Activated T-cell treated with anti-CD3 and anti-CD28 coated beads, Interleukin-2, amount 50 U/mL, for 72 hours (primary cell): ENCODE measurements at places on chromosomes 7 and 10.

DNA sequence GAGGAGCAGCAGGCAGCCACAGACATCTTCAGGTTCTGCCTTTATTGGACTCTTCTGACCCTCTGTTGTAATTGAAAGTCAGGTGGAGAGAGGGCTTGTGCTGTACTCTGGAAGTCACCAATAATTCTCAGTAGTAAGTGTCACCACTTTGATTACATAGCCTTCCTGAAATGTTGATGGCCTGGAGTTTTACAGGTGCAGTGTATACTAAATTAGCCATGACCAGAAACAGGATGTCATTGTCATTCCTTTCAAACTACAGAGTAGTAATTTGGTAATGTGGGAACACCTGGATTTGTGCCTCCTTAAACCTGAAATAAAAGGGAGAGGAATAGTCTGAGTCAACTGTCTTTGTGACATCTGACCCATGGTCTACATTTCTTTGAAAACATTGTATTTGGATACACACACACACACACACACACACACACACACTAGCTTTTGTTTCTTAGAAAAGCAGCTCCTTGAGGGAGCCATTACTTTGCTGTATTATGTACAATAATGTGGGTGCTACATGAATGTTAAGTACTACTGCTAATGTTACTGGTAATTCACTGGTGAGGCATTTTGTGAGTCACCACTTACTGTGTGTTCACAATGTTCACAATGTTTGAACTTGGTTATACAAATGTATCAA, 19.6 kb downstream of the ARL4A start:
- no peak for DNase-seq

DNA sequence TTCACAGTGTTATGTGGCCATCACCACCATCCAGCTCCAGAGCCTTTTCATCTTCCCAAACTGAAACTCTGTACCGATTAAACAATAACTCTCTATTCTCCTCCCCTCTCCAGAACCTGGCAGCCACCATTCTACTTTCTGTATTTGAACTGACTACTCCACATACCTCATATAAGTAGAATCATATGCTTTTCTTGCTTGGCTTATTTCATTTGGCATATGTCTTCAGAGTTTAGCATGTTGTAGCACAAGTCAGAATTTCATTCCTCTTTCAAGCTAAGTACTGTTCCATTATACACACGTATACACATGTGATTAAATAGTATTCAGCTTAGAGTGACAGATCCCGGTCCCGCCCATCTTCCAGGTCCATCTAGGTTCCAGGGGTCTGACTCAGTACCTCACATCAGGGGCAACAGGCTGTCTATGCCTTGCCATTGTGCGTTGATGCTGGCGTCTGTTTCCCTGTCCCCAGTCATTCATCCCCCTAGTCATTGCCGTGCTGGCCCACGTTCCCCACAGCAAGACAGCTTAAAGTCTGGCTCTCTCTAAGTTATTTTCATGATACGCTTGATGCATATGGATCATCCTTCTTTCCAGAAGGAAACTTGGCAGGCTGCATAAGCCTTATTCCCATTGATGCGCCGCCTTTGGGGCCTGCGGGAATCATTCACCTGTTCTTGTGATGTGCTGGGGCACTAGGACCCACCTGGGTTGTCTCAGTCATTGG, 108.3 kb downstream of the CHN2 start:
- no peak for DNase-seq

DNA sequence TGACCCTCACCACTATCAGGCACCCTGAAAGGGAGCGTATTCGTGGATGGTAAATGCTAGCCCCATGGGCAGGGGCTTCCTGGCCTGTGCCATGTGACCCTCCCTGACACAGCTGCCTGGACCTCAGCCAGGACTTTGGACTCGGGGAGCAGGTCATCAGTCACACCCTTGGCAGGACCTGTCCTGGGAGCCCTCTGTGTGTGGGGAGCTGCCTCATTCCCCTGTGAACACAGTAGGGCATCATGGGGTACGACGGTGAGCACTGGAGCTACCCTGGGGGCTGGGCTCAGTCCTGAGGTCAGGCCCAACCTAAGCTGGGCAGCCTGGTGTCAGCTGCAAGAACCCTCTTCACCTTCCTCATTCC, 129.3 kb upstream of the FAM20C start:
- no peak for DNase-seq

GRCh38 chr7:1531263-1531978, 919 bp downstream of the MAFK start:
- peak; percentile 35 for DNase-seq

DNA sequence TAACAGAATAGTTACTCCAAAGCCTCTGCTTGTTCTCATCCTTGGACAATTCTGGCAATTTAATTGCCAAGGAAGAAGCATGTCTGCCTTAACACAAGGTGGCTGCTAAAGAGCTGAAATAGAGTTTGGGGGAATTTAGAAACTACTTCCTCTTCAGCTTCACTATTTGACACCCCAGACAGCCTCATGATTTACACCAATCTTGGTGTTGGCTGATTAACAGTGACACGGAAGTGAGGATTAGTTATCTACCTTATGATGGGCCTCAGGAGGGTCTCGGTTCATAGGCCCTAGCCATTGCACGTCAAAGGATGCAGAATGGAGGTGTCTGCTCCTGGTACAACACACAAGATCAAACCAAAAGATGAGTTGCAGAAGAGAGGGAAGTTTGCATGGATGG, 102.4 kb downstream of the RELN start:
- DNase-seq, result no peak

- DNase-seq, result no peak
Measured at GRCh38 chr10:51244748-51245490, 170.6 kb downstream of the PRKG1 start.

- no peak for DNase-seq
Measured at GRCh38 chr7:108299251-108299973, 156.8 kb downstream of the NRCAM start.

GRCh38 chr7:150719960-150720891, 3.8 kb downstream of the GIMAP1 start:
- DNase-seq, result no peak

- DNase-seq, result no peak
Measured at GRCh38 chr10:14873090-14873760, 5.4 kb upstream of the SUV39H2 start.

DNA sequence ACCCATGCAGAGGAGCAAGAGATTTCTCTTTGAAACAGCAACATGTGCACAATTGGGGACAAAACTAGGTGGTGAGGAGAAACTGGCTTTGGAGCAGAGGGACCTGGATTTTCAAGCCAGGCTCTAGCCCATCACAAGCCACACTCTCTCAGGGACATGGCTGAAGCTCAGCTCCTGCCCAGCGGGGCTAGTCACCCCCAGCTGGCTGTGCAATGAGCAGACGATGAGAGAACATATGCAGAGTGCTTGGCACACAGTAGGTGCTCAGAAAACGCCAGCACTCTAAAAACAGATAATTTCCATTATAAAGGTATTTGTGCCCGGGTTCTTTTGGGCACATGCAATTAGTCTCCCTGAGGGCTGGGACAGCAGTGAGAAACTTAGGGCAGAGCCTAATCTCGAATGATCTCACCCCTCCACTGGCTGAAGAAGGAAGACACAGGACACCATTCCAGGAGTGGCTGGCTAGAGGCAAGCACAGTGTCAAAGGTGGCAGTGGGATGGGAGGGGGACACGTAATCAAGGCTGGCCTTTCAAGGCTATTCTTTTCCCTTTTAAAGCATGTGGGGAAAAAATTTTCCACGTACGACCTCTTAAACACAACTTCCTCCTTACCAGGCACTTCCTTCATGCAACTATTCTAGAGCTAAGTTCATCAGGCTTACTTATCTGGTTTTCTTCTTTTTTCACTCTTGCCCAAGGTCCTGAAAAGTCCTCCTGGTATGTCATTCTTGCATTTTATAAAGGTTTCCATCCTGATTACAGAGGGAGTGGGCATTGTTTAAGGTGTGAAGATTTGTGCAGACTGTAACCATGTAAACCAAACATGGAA, 15.1 kb downstream of the FAM53B start:
- no peak for DNase-seq

- no peak for DNase-seq
Measured at GRCh38 chr10:58106211-58107035, 161.3 kb downstream of the IPMK start.

- DNase-seq, result no peak
Measured at GRCh38 chr7:114819616-114820362, 102.1 kb upstream of the MDFIC start.

GRCh38 chr7:33237036-33237435, 107.7 kb downstream of the BBS9 start:
- DNase-seq, result no peak

DNA sequence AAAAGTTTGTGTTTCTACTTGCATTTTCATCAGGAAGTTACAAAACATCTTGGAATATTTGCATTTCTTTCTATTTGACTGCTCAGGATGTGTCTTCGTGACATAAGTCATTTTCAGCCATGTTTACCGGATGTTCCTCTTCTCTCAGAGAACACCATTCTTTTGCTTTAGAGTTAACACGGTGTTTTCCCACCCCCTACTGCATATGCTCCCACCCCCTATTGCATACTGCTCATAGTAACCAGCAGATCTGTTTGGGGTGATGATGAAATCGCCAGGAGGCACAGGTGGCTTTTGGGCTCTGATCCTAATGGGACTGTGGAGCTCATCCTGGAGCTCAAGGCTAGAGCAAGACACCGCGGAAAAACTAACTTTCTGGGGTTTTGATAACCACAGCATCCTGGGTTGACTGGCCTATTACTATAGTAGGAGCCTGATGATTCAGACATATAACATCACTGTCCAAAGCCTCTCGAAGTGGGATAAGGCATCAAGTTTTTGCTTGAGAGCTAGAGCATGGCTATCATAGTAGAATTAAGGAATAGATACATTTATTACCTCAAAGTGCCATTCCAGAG, 65.1 kb upstream of the BET1 start:
- no peak for DNase-seq

- no peak for DNase-seq
Measured at GRCh38 chr7:95088536-95089215, 181.3 kb downstream of the PPP1R9A start.

GRCh38 chr10:48589266-48589665, 15.6 kb downstream of the ARHGAP22 start:
- no peak for DNase-seq

DNA sequence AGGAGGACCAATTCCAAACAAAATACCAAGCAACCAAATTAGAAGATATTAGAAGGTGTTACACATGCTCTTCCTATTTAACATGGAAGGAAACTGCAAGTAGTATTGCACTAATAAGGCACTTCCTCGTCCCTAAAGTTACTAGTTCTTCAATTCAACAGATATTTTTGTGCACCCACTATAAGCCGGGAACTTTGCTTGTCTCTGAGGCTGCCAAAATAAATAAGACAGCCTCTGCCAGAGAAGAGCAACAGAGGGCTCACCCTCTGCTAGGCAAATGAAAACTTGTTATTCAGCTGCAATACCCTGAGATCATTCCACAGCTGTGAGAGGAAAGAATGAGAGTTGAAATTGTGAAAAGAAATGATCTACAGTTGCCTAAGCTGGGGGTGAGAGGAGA, 37.4 kb upstream of the GSAP start:
- DNase-seq, result no peak

DNA sequence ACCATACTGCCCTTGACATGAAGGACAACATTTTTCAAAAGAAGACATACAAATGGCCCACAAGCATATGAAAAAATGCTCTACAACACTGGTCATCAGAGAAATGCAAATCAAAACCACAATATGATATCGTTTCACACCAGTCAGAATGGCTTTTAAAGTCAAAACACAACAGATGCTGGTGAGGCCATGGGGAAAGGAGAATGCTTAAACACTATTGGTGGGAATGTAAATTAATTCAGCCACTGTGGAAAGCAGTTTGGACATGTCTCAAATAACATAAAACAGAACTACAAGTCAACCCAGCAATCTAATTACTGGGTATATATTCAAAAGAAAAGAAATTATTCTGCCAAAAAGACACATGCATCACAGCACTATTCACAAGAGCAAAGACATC, 4.2 kb upstream of the NT5C3A start:
- no peak for DNase-seq

GRCh38 chr10:51270936-51271530, 196.7 kb downstream of the PRKG1 start:
- DNase-seq, result no peak

GRCh38 chr10:8416760-8417159, 362.3 kb downstream of the GATA3 start:
- peak; percentile 25 for DNase-seq

- DNase-seq, result no peak
Measured at GRCh38 chr10:73818402-73818801, 7.0 kb upstream of the NDST2 start.

- no peak for DNase-seq
Measured at GRCh38 chr7:52842202-52842900, 193.1 kb upstream of the POM121L12 start.

GRCh38 chr7:111029574-111030251, 61.2 kb upstream of the LRRN3 start:
- peak; percentile 68 for DNase-seq

- no peak for DNase-seq
Measured at GRCh38 chr7:77985232-77985973, 186.8 kb downstream of the PHTF2 start.

DNA sequence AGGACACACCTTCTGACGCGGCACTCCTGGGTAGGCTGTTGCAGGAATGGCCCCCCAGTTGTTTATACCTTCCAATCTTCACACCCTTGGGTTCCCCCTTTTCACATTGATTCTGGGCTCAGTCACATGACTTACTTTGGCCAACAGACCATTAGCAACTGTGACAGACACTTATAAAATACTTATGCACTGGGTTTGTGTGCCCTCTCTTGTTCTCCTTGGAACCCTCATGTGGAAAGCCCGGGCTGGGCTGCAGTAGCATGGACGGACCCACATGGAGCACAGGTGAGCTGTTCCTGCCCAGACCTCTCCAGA, 69.0 kb downstream of the ATXN7L1 start:
- DNase-seq, result no peak

- DNase-seq, result no peak
Measured at GRCh38 chr7:100038326-100038725, 11.2 kb upstream of the ZSCAN21 start.

DNA sequence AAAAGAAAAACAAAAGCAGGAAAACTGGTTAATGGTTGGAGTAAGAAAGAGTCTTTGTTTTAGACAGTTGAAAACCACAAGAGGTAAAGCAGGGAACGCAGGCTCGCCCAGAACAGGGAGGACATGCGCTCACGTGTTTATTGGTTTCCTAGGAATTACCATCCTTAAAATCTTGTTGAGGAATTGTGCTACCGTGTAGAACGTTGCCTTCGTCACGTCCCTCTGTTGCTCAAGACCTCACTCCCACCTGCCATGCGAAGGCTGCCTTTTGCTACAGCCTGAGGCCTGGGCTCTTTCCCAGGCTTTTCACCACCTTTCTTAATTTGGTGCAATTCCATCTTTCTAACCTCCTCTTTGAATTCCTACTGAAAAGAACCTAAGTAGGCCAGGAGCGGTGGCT, 61.6 kb upstream of the CAMK1D start:
- no peak for DNase-seq
